Nucleus accumbens (tissue), 56 donors: ENCODE measurements at places on chromosomes 12 and 14.
A peak's percentile ranks its signal among the peaks of the same experiment; 100 is the strongest.

DNA sequence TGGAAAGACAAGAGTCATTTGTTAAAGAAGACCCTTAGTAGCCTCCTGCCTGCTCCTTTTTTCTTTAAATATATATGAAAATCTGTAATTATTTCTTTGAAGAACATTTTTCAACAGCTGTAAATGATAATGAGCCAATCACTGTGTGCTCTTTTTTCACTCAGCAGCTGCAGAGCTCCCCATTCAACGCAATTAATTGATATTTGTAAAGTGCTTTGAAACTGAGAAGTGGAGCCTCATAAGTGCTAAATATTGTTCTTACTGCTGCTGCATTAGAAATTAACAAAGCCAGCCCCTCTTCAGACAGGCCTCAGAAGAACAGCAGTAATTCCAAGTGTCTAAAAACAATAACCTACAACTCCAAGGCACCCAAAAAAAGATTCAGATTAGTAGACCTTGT lies 224.3 kb downstream of the GXYLT1 start:
- DNase-seq: no peak

DNA sequence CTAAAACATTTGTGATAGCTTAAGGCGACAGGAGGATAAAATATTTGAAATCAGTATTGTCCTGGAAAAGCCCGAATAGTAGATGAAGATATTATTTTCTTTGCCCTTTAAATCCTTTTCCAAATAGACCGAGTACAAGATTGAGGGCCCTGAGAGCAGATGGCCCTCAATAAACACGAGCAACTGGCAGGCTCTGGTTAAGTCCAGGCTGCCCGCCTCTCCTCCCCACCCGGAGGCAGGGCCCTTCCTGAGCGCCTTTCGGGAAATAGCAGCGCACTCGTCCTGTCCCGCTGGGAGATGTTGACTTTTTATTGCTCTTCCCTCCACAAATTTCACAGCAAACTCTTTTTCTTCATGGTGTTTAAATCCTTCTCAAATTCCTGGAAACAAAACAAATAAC lies 50.8 kb upstream of the MAX start:
- no peak for DNase-seq

DNA sequence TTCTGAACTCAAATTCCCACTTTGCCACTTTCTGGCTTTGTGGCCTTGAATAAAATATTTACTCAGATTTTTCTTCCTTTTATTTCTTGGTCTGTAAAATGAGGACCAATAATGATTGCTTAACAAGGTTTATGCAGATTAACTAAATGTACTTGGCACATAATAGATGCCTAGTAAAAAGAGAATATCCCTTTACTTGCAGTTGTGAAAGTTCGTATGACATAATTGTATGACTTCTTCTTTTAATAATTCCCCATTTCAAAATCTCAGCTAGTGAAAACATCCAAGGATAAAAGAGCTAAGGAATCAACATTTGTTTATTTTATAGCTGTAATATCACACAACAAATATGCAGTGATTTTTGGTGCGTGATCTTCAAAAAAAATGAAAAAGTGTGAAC lies 215.6 kb upstream of the ATP2B1 start:
- DNase-seq: no peak

GRCh38 chr12:67659292-67659691 lies 10.7 kb downstream of the DYRK2 start:
- DNase-seq: no peak

DNA sequence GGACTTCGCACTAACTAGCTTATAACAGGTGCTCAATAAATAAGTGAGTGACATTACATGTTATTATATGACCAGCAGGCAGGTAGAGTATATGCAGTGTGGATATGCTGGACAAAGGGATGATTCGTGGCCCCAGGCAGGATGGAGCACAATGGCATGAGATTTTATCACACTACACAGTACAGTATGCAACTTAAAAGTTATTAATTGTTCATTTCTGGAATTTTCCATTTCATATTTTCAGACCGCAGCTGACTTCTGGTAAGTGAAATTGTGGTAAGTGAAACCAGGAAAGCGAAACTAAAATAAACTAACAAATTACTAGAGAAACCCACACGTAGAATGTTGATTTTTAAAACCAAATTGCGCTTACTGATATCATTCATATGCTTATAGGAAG lies 3.3 kb downstream of the PARP11 start:
- DNase-seq: no peak

- no peak for DNase-seq
Measured at GRCh38 chr12:96486751-96487613, 2.4 kb upstream of the CFAP54 start.

DNA sequence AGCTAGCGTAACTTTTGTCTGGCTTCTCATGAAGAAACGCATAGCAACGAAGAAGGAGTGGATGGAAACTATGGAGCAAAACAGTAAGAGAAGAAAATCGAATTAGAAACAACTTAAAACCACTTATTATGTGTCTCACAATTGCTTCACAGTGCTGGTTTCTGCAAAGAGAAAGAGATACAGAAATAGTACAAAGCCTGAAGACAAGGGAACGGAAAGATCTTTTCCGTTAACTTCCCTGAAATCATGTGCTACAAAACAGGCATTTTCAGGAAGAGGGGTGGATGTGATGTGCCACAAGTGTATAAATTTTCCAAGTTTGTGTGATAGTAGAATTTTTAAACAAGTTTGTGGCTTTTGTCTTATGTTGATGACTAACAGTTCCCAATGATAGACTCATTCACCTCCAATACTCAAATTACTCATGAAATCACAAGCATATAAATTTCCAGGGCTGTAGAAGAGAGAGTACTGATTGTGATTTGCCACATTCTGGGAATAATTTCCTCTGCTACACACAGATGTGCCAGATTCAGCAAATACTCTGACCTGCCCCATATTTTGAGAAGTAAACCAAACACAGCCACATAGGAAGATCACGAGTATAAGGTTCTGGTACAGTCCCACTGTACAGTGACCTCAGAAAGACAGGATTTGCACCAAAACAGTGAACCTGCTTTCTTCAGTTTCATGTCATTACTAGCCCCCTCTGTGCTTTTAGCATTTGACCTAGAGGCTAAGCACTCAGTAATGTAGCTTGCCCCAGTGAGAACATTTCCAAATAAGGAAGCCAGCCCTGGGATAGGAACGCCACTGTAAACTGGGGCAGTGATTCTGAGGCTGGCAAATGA lies 41.4 kb upstream of the PPFIA2 start:
- no peak for DNase-seq

- DNase-seq: no peak
Measured at GRCh38 chr14:100054316-100055075, 10.7 kb upstream of the EVL start.

- DNase-seq: no peak
Measured at GRCh38 chr12:59600171-59600570, 4.3 kb downstream of the SLC16A7 start.

DNA sequence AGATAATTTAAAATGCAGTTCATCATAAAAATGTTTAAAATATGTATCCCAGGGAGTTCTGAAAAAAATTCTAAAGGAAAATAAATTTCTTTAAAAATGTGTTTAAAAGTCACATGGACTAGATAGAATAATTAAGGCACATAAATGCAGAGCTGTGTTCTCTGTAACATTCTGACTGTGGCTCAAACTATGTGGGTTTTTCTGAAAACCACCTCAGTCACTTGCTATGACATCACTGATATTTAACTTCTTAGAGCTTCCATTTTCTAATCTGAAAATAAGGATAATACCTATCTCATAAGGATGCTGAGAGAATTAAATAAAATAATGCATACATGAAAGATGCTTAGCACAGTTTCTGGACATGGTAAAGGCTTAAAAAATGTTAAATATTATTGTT lies 107.3 kb downstream of the SLC41A2 start:
- no peak for DNase-seq

- DNase-seq: peak; percentile 11
Measured at GRCh38 chr12:8108808-8109398, 14.5 kb upstream of the CLEC4A start.

DNA sequence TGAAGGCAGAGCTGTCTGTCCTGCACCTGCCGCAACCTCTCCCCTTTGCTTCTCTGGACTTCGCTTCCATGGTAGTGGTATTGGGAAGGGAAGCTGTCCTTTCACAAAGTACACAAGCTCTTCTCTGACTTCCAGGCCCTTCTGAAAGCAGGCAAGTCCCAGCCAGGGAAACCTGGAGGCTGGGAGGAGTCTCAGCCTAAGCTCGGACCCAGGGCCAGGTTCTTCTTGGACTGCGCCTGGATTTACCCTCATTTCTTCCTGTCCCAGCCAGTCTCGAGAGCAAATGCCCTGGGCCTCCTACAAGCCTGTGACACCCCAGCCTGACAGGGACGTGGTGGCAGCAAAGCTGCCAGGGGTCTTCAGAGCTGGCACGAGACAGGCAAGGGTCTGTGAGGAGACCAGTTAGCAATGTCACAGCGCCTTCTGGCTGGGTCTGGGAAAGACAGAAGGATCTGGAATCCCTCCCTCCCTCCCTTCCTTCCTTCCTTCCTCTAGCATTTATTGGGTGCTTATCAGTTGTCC lies 22.4 kb downstream of the ISCA2 start:
- no peak for DNase-seq

DNA sequence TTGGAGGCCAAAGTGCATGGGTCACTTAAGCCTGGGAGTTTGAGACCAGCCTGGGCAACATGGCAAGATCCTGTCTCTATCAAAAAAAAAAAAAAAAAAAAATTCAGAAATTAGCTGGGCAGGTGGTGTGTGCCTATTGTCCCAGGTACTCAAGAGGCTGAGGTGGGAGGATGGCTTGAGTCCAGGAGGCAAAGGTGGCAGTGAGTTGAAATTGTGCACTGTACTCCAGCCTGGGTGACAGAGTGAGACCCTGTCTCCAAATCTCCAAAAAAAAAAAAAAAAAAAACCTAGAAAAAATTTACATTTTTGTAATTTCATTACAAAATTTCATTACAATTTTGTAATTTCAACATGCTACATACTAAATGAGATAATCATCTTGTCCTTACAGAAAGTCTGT lies 42.7 kb downstream of the SYNE2 start:
- DNase-seq: no peak

- DNase-seq: peak; percentile 3
Measured at GRCh38 chr12:105382771-105383622, 52.5 kb downstream of the C12orf75 start.

- DNase-seq: no peak
Measured at GRCh38 chr14:69073429-69073828, 79.5 kb downstream of the DCAF5 start.

DNA sequence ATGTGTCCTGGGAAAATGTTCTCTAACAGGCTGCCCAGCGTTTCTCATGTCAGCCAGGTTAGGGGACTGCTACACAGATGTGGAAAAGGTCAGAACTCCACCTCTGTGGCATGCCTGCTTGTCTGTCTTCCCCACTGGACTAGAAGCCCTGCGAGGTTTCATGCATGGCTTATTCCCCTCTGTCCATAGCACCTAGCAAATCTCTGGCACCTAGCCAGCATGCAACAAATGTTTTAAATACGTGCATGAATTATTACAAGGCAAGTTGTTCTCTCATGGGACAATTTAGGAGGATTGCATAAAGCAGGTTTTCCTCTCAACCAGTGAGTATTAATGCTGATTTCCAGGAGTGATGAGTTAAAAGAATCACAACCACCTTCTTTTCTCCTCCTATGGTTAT lies 21.4 kb upstream of the KCNK13 start:
- no peak for DNase-seq

GRCh38 chr12:98618952-98619351 lies 25.5 kb downstream of the SLC25A3 start:
- DNase-seq: no peak

- no peak for DNase-seq
Measured at GRCh38 chr12:53975064-53975471, 314 bp upstream of the HOTAIR start.

DNA sequence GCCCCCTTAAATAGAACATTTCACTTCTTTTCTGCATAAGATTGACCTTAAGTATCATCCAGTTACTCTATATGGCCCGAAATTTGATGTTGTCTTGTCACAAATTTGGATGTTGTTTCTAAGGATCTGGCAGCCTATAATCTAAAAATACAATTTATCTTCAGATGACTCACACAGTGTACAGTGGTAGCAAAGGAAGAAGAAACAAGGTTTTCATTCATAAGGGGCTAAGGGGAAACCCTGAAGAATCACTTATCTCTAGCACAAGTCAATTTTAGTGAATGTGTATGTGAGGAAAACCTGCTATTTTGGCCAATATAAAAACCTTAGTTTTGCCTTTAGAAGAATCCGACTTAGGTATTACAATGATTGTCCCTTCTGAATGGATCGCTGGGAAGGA lies 606.3 kb upstream of the LRFN5 start:
- no peak for DNase-seq

DNA sequence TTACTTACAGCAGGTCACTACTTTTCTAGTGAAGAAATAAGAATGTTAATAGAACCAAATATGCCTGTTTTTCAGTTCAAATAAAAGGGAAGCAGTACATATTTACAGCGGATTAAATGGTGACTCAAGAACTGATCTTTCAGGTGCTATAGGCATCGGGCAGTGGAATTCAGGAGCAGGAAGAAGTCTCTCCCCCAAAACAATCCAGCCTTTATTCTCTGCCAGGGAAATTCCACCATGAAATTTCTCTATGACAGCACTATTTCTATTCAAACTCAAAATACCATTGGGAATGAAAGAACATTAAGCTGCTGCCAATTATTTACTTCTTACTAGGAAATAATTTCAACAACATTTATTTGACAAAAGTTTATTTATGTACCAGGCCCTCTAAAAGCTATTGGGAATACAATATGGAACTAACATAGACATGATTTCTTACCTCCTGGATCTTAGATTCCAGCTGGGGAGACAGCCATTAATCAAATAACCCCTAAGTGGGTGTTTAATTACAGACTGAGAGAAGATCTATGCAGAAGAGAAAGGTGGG lies 60.3 kb upstream of the KRR1 start:
- DNase-seq: no peak

GRCh38 chr12:15428632-15429031 lies 106.3 kb downstream of the PTPRO start:
- DNase-seq: no peak

GRCh38 chr14:78131616-78132015 lies 38.6 kb upstream of the NRXN3 start:
- DNase-seq: no peak

DNA sequence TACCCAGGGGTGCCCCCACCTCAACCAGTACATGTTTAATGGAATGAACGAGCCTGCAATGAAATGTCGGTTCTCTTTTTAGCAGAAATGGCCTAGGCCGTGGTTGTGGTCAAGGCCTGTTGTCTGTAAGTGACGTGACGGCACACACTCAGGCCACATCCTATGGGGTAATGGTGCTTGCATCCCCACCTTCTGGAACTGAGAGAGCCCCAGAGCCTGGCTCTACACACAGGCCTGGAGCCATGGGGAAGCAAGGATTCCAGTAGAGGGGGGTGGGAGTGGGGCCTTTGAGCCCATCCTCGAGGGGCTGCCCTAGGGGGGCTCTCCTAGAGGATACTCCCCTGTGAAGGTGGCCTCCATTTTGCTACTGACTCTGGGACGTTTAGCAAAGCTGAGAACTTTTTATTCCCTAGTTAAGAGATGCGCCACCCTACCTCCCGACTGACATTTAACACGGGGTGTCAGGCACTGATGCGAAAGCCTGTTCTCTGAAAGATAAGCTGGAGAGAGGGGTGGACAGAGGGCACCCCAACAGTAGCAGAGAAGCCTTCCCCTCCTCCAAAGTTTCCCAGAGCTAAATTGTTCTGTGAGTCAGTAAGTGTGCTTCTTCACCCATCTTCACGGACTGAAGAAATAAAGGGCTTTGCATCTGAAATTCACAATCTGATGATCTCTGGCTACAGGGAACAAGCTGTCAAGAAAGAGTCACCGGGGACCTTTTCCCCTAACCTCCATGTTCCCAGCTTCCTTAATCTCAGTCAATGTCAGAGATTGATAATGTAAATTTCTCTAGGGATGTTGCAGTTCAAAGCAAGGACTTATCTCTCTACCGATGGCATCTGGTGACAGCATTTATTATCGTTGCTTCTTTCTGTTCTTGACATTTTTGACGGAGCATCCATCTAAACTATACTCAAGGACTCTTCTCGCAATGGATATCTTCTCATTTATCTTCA lies 6.8 kb downstream of the RIN3 start:
- no peak for DNase-seq
